NT2/D1 (cell line): ENCODE measurements at places on chromosomes 2 and 18.

DNA sequence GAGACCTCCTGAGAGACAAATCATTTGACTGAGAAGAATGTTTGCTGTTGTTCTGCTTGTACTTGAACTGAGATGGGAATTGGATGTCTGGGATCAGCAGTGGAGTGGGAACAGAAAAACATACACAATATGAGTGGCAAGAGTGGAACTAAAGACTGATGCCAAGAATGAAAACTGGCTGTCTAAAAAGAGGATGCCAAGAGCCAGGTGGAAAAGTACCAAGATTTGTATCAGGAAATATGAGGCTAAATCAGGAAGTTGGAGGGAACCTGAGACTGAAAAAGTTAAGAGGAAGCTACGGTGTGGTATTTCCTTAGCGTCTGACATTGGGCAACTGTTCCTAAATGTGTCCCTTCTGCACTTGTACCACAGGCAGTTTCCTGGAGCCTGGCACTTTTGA lies 440.9 kb upstream of the CELF4 start:
- no peak for DNase-seq

GRCh38 chr18:63207835-63208234 lies 111.7 kb downstream of the BCL2 start:
- no peak for DNase-seq

GRCh38 chr2:186498834-186499233 lies 12.8 kb downstream of the ZC3H15 start:
- DNase-seq, result no peak

DNA sequence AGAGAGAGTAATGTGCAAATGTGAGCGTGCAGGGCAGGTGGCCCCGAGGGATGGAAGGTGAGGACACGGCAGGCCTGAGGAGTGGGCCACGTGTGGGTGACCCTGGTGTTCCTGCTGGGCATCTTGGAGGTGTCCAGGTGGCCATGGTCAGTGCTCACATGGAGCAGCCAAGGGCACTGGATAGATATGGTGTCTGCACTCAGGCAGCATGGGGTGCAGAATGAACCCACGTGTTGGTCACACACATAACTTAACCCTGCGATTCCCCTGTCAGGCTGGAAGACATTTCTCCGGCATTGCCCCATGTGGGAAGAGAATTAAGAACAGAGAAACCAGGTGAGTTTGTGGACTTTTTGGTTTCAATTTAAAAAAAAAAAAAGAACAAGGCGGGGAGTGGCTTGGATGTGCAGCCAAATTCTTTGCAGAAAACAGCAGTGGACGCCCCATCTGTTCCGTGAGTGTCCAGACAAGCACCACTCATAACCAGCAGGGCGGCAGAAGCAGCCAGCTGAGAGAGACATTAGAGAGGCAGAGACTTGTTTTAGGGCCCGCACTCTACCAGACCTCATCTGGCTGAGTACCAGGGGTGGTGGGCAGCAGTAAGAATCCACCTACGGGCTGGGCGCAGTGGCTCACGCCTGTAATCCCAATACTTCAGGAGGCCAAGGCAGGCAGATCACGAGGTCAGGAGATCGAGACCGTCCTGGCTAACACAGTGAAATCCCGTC lies 249.8 kb downstream of the ACKR3 start:
- no peak for DNase-seq

DNA sequence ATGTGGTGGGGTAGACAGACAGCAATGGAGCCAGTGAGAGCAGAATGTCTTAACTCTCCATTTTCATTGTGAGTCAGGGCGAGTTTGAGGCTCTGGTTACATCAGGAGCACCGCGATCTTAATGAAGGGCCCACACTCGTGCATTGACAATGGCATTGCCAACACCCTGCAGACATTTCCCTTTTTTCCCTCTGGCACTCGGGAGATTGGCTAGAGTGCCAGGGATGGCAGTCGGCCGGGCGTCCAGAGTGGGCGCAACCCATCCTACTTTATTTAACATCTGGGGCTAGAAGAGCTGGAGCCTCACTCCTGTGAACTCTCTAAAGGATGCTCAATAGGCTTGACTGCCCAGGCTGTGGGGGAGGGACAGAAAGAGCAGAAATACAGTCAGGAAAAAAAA lies 9.7 kb downstream of the PROKR1 start:
- no peak for DNase-seq

DNA sequence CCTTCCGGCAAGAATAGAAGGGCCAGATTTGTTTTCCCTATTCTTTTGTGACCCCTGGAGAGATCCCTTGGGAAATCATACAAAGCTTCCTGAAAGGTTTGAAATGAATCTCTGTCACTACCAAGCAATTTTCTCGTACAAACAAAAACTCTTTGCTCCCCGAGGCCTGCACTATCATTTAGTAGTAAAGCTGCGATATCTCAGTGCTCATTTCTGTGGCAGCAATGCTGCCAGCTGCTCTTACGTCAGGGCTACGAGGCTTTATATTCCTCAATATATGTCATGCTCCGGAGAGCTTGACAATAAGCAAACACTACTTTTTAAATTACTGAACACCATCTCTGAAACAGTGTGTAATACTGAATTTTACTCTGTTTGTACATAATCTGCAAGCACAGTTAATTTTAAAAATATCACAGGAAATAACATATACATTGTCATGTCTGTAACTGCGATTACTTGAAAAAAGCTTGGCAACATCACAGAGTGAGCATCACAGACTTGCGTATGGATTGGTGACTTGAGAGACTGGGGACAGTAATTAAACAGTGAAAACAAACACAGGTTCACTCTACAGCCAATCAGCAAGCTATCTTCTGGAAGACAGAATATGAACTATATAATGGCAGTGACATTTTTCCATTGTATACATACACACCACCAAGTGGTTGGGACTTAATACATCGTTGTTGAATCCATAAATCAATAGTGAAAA lies 403.3 kb upstream of the NETO1 start:
- no peak for DNase-seq

GRCh38 chr18:25495606-25496005 lies 143.6 kb upstream of the ZNF521 start:
- DNase-seq, result no peak

GRCh38 chr18:6399776-6400175 lies 14.9 kb downstream of the L3MBTL4 start:
- no peak for DNase-seq

GRCh38 chr18:3510896-3511295 lies 60.9 kb downstream of the TGIF1 start:
- DNase-seq, result no peak

DNA sequence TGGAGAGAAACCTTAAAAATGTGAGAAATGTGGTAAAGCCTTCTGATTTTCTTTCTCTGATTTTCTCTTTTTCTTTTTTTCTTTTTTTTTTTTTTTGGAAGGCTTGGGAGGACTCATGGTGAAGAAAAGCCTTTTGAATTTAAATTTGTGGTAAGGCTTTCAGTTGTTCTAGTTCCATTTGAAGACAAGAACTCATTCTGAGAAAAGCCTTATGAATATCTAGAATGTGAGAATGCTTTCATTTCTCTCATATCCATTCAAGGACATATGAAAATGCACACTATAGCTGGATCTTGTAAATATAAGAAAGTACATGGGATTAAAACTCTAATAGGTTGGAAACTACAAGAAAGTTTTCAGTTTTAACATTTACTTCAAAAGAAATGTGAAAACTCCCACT lies 1045.2 kb upstream of the NRXN1 start:
- no peak for DNase-seq

GRCh38 chr2:166321076-166321475 lies 54.7 kb downstream of the SCN9A start:
- no peak for DNase-seq

DNA sequence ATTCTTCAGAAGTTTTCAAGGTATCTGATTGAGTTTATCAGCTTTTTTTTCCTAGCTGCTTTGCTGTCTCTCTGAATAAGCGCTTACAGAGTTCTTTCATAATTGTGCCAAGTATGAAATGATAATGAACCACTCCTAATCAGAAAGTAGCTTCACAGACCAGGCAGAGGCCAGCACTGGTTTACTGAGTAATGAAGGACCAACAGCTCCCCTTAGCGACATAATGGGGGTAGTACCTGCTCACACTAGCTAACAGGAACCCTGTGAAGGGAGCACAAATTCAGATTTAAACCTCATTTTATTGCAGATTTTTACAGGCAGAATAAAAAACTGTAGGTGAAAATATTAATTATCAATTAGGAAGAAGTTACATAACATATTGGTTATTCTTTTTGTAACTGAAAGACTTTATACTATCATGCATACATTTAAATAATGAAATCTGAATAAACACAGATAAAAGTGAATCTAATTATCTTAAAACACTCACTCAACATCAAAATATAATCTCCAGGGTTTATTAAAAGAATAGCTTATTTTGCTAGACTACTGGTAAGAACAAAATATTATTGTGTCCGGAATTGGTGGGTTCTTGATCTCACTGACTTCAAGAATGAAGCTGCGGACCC lies 53.7 kb upstream of the LRRC30 start:
- peak; percentile 49 for DNase-seq

DNA sequence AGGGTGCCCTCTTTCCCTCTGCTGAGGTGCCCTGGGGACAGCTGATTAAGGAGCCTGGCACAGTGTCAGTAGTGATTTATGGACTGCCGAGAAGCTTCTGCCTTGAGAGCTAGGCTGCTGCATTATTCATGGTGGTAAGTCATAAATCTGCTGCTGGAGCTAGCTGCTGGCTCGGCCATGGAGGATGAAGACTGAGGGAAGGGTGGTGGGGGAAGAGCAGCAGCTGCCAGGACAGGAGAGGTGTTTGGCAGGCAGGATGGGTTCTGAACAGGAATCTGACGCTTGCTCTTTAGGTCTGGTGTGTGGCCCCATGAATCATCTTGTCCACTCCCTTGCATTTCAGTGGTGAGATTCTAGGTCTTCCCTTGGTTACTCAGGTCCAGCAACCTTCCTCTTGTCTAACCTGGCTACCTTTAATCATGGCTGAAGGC lies 296.3 kb downstream of the DYSF start:
- DNase-seq, result no peak

DNA sequence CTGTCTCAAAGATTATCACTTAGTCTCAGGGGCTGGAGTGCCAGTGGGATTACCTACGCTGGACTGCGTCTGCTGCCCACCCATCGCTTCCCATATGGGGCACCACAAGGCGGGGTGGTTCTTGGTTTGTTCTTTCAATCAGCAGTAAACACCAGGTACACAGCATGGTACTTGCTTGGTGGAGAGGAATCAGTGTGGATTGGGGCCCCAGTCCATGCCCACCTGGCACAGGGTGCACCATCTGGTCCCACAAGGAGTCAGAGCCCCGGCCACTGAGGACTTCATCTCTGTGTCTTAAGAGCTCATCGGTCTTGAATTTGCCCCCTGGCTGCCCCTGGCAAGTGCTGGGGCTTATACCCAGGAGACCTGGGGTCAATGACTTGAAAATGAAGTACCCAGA lies 96.2 kb downstream of the GLI2 start:
- DNase-seq, result no peak
